ENCODE measurements at places on chromosomes 5 and 9.

DNA sequence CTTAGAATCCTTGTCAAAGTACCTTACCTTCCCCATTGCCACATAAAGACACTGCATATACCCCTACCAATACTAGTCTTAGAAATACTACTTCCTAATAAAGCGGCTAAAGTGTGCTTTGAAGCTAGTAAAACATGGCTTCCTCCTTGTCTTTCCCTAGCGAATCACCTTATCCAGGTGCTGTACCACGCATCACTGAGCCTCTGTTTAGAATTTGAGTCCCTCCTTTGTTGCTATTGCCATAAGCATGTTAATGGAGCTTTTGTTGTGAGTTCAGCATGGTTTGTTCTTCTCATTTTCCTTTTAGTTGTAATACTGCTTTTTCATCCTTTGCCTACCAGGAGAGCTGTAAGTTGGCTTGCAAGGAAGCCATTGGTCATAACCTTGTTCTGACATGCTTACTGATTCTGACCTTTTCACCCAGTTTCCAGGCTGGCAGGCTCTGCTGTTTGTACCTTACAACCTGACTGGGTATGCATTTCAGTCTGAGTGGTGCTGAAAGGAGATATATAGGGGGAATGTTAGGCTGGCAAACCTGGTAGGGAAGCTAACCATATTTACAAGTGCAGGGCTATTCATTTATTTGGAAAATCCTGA, 49.8 kb downstream of the LMNB1 start:
- no peak for DNase-seq

- no peak for DNase-seq
These were observed 14.2 kb downstream of the SGTB start for GRCh38 chr5:65707663-65708062.

- DNase-seq, result no peak
These were observed 69.9 kb upstream of the PLPP1 start for GRCh38 chr5:55604611-55605067.

GRCh38 chr5:176181271-176181855, 56.9 kb upstream of the SIMC1 start:
- no peak for DNase-seq

DNA sequence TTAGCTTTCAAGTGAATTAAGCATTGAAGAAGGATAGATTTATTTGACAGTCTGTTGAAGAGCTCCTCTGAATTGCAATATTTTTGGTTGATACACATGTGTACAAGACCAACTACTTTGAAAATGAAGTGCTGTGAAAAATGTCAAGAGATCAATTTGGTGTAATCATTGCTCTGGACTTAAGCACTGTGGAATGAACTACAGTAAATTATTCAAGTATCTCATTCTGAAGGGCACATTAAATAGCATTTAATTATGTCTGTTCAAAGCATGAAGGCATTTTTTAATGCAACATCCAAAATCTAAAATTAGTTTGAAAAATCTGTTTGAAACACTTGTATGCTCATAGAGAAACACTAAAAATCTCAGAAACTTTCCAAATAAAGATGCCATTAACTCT, 107.5 kb downstream of the CDH18 start:
- no peak for DNase-seq

All from muscle of arm (tissue), 14 donors.